ENCODE measurements at places on chromosomes 2 and 18. TPM values are rescaled to one million over a fixed set of nuclear protein-coding genes. Genes with fewer than 3 reads are reported as not detected.

- DNase-seq, result peak; percentile 65
Observed at GRCh38 chr2:8682719-8683667, 1.1 kb downstream of the ID2 start.

GDF7 gene
- total RNA-seq, result 0.55 TPM

DNA sequence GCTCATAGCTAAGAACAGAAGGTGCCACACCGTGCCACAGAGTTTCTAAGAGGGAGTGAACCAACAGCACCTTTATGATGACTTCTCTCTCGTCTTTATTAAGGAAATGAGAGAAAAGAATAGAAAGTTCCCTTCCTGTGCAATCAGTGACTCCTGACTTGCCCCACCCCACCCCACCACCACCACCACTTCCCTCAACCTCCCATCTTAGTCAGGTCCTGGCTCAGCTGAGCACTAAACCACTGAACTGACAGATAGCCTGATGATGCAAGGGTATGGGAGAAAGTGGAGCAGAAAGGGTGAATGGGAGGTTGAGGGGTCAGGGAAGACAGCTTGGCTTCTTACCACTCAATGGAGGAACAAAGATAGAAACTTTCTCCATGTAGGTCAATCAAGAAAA is 75.2 kb upstream of the RMDN2 start:
- no peak for DNase-seq

GRCh38 chr2:222796413-222797103 is 64.3 kb upstream of the ACSL3 start:
- no peak for DNase-seq

- DNase-seq, result no peak
Observed at GRCh38 chr2:28620291-28620793, 124.5 kb downstream of the PLB1 start.

DNA sequence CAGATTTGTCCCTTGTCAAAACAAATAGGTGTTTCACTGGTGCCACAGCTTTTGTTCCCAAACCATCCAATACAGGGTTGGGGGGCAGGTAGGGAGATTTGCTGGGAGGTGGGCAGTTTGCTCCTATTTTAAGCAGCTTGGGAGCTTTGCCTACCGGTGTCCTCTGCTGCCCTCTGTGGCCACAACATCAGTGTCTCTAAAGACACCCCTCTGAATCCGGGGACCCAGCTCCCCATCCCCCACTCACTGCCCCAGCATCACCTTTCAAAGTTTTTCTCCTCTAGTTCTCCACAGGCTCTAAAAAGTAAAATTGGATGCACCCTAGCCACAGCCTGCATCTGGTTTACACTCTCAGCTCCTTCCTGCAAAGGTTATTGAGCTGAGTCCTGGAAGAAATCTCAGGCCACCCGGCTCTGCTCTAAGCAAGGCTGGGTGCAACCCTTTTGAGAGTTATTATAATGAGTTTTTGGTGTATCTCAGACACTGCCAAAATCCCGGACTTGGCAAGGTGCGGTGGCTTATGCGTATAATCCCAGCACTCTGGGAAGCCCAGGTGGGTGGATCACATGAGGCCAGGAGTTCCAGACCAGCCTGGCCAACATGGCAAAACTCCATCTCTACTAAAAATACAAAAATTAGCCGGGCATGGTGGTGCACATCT is 2.9 kb upstream of the EPAS1 start:
- DNase-seq, result peak; percentile 25

- no peak for DNase-seq
Observed at GRCh38 chr18:47865183-47865582, 65.3 kb downstream of the SMAD2 start.

DNA sequence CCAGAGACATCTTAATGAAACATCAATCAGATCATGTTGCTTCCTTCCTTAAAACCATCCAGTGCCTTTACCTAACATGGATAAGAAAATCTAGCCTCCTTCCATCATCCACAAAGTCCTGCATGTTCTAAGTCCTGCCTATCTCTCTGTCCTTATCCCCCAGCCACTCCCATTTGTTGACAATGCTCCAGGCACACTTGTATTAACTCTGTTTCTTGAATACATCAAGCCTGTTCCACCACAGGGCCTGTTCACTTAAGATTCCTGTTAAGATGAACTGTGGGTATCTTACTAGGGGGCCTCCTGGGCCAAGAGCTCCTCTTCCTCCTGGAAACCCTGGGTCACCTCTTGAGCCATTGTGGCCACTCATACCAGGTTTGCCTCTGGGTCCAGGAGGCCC is 45.7 kb downstream of the COL4A4 start:
- no peak for DNase-seq

GALR1 gene
- total RNA-seq, result 1.1 TPM

DNA sequence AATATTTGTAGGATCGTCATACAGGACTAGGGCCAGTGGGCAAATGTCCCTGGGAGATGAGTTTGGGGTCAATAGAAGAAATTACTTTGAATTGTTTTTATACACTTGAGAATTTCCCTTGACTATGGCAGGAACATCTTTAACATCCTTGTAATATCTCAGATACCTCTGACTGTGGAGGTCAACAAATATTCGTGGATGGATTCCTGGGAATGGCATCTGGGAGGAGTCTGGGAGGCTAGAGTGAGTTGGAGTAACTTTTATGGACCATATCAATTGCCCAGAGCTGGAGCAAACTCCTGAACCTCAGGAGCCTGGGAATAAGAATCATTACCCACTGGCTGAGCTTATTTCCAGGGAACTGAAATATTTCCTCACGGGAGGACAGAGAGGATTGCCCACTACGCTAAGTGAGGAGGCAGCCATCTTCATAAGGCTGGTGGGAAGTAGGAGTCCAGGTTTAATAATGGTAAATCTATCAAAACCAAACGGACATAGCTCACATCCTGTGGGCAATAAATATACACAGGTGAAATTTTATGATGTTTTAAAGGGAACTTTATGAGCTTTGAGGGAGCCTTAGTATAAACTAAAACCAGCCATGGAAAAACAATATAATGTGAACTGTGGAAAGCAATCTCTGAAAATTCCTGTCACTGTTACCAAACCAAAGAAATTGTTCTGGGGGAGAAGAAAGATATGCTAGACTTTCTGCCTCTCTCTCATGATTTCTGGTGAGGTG is 44.4 kb upstream of the LCLAT1 start:
- no peak for DNase-seq

KCNG2 gene
- 1.2 TPM for total RNA-seq

- DNase-seq, result no peak
Observed at GRCh38 chr2:104897515-104898184, 43.7 kb downstream of the POU3F3 start.

All from adrenal gland (tissue), 19 donors.